ENCODE measurements at places on chromosomes 16 and 17.

- no peak for DNase-seq
These were observed 4.0 kb downstream of the SYNGR3 start for GRCh38 chr16:1993731-1994131.

GRCh38 chr16:53457670-53458069 is 23.4 kb downstream of the RBL2 start:
- no peak for DNase-seq

DNA sequence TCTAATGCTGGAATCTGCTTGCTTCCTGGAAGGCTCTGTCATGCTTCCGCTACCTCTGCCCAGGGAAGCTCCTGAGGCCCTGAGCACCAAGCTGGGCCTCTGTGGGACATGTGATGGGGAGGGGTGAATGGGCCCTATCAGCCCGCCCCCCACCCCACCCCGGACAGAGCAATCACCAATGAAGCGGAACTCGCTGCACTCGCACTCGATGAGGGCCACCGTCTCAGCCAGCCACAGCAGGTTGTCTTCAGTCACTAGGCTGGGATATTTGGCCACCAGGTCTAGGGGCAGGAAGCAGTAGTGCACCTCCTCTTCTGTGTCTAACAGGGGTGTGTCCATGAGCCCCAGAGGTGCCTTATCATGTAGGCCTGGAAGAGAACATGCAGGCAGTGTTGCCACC is 23.6 kb downstream of the KCTD19 start:
- DNase-seq: no peak

DNA sequence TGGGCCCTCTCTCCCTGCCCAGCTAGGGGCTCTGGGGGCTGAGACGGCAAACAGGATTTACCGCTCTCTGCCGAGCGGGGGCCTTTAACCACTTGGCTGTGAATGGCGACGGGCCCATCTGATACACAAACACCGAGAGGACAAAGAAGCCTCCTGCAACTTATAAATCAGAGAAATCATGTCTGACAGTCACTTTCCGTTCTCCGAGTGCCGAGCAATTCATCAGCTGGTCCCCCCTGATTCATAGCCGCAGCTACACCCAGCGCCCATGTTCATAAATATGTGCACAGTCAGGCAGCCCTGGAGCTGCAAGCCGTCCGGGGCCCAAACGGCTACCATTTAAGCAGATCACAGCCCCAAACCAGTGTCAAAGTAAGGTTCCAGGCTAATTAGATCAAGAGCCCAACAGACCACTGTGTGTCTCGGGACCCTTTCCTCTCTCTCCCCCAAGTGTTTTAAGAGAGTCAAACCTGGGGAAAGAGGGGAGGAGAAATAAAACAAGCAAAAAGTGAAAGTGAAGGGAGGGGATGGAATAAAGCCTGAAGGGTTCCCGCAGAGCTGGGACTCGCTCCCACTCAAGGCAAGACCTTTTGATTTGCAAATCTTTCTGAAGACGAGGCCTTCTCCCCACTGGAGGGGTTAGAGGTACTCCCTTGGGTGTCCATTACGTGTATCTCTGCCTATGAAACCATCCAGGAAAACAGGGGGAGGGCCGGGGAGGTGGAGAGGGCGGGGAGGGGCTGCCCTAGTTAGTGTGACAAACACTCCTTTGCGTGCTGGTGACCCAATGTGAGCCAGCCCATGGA is 154.7 kb downstream of the C16orf78 start:
- no peak for DNase-seq

DNA sequence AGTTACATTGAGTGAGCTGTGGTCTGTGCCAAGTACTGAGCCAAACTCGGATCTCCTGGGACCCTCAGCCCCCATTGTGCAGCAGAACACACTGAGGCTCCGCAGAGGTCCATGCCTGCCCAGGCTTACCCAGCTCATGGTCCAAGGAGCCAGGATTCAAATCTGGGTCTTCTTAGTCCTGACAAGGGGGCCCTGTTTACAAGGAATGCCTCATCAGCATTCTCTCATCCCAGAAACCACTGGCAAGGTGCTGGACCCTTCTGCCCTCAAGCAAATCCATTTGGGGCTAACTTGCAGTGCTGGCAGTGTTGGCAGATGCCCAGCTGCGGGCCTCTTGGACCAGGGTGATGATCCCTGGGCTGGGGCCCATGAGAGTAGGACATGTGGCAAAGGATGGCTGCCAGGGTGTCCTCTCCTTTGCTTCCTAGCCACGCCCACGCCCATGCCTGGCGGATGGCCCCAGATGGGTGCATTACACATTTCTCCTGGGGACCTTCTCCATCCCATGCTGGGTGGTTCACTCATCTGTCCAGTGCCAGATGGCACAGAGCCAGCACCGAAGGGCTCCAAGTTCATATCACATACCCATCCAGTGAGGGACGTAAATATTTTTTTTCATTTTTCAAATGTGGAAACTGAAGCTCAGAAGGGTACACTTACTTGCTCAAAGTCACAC is 117.7 kb downstream of the CMIP start:
- no peak for DNase-seq

DNA sequence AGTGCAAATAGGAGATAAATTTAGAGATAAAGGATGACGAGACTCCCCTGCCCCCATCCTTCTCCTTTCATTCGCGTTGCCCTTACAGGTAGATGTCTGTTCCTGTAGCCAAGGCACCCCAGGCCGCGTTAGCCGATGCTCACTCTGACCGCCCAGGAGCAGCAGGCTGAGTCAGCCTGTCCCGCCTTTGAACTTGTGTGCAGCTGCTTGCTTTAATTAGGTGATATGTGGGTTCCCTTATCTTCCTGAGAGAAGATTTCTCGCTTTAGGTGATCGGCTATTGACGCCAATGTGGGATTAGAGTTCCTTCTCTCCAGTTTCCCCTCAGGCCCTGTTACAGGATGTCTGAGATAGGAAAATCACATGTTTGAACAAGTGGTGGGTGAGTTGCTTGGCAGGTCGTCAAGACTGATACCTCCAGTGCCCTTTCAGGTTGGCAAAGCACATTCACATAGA is 119.5 kb downstream of the MSI2 start:
- no peak for DNase-seq

DNA sequence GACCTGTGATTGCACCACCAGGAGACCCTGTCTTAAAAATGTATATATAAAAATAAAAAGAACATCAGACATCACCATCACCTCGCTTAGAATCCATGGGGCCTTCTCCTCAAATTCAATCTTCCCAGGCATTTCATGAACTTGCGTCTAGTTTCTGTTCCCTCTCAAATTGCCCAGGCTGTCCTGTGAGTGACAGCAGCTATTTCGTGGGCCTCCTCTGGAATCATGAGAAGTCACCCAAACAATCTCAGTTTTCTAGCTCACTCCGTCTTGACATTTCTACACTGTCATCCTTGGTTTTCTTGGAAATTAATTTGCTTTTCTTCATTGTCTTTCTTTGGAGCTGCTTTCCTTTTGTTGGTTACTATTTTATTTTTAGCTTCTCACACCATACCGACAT is 7.3 kb downstream of the SLC52A1 start:
- no peak for DNase-seq

GRCh38 chr16:19389246-19389645 is 28.4 kb upstream of the TMC5 start:
- no peak for DNase-seq

GRCh38 chr16:85541181-85541580 is 71.9 kb upstream of the GSE1 start:
- no peak for DNase-seq

DNA sequence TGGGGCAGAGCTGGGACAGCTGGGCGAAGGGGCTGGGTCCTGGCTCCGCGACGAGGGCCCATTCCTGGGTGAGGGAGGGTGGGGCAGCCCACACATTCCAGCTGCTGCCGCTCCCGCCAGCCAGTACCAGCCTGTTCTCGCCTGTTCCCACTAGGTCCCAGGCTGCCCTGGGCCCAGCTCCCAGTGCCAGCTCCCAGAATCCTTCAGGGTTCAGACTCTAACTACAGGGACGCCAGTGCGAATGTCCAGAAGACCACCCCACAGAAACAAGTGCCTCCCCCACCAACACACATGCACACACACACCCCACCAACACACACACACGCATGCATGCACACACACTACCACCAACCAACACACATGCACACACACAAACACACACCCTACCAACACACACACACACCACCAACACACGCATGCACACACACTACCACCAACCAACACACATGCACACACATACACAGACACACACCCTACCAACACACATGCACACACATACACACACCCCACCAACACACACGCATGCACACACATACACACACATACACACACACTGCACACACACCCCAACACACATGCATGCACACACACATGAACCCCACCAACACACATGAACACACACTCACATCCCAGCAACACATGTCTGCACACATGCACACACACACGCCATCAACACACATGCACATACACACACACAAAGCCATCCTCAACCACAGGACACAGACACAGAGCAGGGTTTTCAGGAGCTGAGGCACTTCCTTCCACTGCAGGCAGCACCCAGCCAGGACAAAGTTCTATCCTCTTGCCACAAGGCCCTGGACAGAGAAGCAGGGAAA is 27.5 kb upstream of the KRT17 start:
- no peak for DNase-seq

DNA sequence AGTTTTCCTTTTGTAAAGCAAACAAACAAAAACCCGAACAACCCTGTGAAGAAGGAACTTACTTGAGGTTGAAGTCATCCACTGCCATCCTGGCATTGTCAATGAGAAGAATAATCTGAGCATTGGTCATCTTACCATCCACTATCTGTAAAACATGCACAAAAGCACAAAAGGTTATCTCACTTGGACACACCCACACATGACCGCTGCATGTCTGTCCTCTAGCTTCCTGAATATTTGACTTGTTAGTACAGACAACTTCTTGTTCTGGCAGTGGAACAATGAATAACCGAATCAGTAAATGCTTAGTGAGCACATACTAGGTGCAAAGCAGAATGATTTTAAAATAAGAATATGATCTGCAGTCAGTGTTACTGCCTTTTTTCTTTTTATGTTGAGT is 6.1 kb downstream of the KRT23 start:
- DNase-seq: no peak

DNA sequence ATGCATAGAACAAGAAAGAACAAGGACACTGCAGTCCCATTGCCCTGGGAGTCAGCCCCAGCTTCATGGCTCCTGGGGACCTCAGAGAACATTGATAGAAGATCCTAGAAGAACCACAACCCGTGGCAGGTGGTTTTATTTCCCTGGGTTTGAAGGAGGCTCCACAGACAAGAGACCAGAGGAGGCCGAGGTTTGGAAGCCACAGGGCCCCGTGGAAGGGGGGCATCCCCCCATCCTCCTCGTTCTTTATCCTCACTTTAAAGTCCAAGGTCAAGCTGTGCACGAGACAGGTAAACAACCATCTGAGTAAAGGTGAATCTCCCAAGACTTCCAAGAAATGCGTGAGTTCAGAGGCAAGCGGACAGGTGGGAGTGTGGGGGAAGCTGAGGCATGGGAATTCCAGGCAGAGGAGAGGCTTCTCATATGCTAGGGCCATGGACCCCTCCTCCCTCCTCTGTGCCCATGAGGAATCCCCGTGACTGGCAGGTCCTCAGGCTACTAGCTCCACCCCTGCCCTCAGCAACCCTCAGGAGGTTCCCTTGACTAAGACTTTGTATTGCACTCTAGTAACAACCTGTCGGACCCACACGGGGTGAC is 849 bp upstream of the SULT1A1 start:
- DNase-seq: no peak

DNA sequence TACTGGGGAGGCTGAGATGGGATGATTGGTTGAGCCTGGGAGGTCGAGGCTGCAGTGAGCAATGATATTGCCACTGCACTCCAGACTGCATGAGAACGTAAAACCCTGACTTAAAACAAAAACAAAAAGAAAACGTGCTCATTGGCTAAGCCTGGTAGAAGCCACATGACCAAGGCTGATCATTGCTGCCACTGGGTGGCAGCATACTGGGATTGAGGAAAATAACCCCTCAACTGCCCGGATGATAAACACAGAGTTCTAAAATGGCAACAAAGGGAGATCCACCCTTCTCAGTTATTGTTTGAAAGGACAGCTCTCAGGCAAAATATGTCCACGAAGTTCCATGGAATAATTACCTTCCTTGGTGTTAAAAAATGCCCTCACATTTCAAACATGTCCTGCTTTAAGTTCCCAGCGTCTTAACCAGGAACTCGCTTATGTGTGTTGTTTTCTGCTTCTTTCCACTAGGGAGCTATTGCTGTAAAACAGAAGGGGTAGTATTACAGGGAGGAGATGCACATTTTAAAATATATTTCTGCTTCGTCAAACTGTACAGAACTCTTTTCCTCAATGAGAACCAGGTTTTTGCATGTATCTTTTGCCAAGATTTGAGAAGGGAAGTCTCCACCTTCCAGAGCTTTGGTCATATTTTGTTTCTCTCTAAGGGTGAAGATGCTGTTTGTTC is 675.3 kb downstream of the MAF start:
- DNase-seq: no peak

DNA sequence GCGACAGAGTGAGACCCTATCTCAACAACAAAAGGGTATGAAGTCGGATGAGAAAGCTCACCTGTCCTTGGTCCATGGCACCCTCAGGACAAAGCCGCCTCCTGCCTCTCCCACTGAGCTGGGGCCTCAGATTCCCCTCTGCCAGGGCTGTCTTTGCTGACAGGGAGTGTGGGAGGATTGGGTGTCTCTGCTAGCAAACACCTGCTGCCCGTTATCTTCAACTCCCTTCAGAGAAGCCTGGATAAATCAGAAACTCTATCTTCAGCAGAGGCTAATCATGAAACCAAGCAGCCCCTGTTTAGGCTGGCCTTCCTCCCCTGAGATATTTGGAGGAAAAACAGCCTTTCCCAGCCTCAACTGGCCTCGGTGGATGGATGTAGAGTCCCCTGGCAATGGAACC is 36.3 kb upstream of the CDH1 start:
- no peak for DNase-seq

DNA sequence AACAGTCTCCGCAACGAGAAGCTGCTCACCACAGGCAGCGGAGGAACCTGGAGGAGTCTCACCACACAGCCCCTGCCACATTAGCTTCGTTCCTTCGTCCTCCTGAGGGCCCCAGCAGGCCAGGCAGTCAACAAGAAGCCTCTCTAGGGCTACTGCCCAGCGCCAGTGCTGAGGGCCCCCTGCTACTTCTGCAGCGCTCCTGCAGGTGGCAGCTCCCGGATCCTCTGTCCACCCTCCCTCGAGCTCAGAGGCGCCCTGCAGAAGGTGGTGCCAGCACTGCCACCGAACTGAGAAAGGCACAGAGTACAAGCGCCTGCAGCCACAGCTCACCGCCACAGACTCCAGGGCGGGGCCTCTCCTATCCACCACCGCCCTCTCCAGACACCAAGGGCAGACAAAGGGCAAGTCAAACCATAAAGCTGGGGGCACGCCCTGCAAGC is 27.3 kb downstream of the KDM8 start:
- DNase-seq: no peak

DNA sequence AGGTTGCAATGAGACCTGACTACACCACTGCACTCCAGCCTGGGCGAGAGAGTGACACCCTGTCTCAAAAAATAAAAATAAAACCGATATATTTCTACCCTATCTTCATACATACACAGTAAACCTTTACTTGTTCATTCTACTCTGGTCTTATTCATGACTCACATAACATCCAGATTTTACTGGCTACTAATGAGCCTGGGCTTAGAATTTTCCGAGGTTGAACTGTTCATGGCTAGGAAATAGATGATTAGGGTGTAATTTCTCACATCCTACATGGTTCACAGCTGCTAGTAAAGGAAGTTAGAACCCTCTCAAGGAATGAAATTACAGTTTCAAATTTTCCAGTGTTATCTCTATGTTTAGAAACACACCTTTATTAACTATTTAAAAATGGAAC is 14.7 kb downstream of the GSPT1 start:
- DNase-seq: no peak

Data from thoracic aorta (tissue), 2 donors.